ENCODE measurements at places on chromosomes 3 and 15.

DNA sequence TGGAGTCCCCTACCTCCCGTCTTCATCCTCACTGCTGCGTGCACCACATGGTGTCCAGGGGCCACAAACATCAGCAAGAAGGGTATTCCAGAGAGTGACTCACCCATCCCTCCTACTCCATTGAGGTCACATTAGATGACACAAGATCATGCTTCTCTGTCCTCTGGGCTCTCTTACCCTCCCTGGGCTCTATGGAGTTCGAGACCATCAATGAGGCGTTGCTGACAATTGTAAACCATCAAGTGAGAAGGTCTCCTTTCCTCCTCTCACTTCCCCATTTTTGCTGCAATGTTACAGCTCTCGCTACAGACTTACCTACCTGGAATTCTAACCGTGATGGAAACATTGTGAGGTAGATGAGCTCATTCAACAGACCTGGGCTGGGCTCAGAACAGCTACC lies 51.7 kb downstream of the HMCES start:
- no peak for DNase-seq

GRCh38 chr3:64530434-64531049 lies 157.3 kb downstream of the ADAMTS9 start:
- peak; percentile 15 for DNase-seq

GRCh38 chr3:38038447-38038911 lies 529 bp upstream of the DLEC1 start:
- DNase-seq: no peak

- no peak for DNase-seq
Measured at GRCh38 chr15:36863570-36863969, 236.8 kb downstream of the MEIS2 start.

DNA sequence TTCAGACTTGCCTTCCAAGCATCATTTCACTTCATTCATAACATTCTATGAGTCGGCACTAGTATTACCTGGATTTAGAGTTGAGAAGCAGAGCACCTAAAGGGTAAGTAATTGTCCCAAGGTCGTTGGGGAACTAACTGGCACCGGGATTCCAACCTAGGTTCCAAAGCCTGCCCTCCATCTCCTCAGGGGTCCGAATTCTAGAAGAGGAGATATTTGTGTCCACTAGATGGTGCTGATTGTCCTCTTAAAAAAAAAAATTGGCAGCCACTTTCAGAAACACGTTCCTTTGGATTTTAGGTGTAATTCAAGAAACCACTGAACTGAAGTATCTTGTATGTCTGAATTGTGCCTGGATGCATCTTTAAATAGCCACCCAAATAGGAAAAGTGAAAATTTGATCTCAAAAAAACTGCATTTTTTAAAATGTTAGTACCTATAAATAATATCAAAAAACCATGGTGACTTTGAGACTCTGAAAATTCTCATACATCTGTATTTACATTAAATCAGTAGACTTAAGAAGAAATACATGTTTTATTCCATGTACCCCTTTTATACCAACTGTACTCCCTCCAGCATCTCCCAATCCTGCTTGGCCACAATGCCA lies 3.9 kb upstream of the FSIP1 start:
- no peak for DNase-seq

- DNase-seq: no peak
Measured at GRCh38 chr3:45041666-45042065, 15.6 kb downstream of the CLEC3B start.

DNA sequence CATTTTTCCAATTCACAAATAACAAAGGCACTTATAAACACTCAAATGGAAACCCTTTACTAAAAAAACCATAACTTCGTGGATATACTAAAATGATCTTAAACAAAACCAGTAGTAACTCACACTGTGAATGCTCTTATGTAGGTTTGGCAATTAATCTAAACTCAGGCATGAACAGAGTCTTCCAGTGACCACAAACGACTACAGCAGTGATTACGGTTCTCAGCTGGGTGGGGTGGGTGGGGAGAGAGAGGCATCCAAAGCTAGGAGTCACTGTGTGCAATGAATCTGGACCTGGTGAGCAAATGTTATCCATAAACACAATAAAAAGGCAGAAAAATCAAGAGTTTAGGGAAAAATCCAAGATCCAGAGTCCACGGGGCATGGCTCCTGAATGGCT lies 21.3 kb downstream of the SLC12A8 start:
- DNase-seq: no peak

DNA sequence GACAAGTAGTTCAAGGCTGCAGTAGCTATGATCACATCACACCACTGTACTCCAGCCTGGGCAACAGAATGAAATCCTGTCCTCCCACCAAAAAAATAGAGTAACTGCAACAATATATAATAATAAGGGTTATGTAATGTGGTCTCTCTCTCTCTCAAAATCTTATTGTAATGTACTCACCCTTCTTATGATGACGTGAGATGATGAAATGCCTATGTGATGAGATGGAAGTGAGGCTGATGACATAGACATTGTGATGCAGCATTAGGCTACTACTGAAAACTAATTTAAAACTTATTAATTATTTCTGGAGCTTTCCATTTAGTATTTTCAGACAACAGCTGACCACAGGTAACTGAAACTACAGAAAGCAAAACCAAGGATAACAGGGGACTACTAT lies 27.4 kb downstream of the TASOR start:
- DNase-seq: no peak

DNA sequence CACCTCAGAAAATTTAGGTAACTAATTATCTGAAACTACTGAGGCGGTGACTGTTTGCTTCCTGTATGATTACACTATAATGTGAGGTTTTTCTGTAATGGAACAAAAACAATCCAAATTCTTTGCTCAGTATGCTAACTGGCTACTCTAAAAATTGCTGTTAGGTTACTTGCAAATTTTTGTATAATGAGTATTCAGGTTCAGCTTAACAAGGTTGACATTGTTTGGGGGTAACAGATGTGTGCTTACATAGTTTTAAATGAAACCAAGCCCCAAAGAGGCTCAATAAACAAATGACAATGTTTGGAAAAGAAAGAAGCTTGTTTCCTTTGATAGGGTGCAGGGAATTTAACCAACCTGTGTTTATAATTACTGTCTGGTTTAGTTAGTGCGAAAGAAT lies 414.5 kb upstream of the MDFIC2 start:
- no peak for DNase-seq

- DNase-seq: no peak
Measured at GRCh38 chr3:110623571-110623970, 448.0 kb upstream of the NECTIN3 start.

- no peak for DNase-seq
Measured at GRCh38 chr3:72318504-72319193, 529.6 kb downstream of the SHQ1 start.

DNA sequence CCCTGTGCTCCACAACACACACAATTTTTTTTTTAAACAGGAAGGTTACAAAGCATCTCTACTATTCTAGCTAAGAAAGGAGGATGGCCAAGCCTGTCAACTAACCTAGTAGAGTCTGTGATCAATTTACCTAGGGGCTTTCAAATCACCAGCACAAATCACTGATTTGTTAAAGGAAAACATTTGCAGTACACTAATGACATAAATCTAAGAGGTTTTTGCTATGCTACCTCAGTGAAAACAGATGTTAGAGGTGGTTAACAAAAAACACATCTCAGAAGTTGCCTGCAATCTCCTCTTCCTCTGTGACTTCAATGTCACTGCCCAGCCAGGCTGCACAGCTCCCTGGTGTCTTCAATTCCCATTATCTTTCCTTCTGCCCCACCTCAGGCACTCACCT lies 72.0 kb downstream of the RAD18 start:
- DNase-seq: no peak

DNA sequence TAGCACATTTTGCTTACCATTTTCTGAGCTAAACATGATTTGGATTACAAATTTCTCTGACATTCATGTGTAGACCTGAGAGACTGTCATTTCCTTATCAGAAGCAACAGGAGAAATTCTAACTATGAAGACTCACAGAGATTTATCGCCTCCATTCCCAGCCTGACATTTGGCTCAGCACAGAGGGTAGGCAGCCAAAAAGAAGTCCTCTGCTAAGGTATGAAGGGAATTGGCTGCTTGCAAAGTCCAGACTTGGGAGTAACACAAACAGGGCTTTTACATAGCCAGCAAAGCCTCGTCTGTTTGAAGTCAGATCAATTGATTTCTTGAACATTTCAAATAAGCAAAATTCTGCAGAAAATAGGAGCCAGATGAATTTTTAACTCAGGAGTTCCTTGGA lies 57.0 kb upstream of the CMSS1 start:
- DNase-seq: no peak

DNA sequence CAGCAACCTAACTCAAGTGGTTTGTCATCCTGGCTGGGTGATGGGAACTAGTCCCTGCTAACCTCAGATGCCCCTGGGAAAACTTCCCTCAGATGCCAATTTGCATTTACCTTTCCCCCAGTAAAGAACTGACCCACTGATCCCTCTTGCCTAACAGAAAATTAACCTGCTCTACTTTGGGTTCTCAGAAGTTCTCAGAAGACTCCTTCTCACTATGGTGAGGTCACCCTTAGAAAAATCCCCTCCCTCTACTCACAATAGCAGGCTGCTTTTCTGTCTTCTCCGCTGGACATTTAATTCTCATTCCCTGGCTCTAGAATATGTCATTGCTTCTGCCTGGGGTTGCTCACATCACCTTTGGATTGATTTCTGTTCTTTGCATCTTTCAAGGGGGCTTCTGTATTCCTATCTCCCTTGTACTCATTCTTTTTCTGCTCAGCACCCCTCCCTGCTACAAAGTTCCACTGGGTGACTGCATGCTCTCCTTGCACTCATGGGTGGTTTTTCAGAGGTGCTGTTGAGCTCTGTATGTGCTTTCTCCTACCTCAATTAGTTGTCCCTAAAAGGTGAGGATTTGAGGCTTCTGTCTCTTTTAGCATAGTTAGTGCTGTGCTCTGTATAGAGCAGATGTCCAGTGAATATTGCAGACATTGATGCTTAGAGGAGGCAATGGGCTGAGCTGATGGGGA lies 869 bp downstream of the PLA1A start:
- DNase-seq: no peak

DNA sequence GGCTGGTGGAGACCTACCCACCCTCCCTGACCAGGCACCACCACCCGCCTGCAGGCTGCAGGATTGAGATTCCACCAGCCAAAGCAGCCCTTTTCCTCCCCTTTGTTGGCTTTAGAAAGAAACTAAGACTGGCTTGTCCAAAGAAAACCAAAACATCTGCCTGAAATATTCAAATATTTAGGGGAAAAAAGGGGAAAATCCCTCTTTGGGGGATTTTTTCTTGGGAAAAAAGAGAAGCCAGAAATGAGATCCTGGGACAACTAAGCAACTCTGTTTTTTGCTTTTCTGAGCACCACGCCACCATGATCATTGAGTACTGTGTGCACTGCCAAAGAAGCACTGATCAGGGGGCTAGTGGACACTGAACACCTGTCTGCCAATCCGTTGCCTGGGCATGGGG lies 2.6 kb downstream of the DCLK3 start:
- no peak for DNase-seq

- no peak for DNase-seq
Measured at GRCh38 chr15:42121682-42122081, 27.3 kb upstream of the PLA2G4D start.

GRCh38 chr3:53425936-53426335 lies 68.5 kb upstream of the CACNA1D start:
- DNase-seq: no peak

- DNase-seq: no peak
Measured at GRCh38 chr15:58726867-58727266, 22.6 kb downstream of the ADAM10 start.

GRCh38 chr3:66256806-66257205 lies 36.0 kb downstream of the SLC25A26 start:
- DNase-seq: no peak
